A549 treated with RU486 at 1 μM for 4 hours (cell line): ENCODE measurements at places on chromosomes 11 and 22. TPM values are rescaled to one million over a fixed set of nuclear protein-coding genes. Genes with fewer than 3 reads are reported as not detected.

TMEM151A gene
- 1.6 to 4.3 TPM (median 3.9 TPM) in 5 replicates for total RNA-seq

MS4A12 gene
- total RNA-seq = not detected in 5 replicates

ZW10 gene
- total RNA-seq = 9.3 to 13.5 TPM (median 13.3 TPM) in 5 replicates

FAM111B gene
- total RNA-seq = 3.6 to 9.5 TPM (median 7.7 TPM) in 5 replicates

PKP3 gene
- total RNA-seq = 26.4 to 39.8 TPM (median 36.5 TPM) in 5 replicates

MPPED1 gene
- total RNA-seq = not detected in 5 replicates

ACR gene
- total RNA-seq = 0.25 TPM in 1 of 5 replicates, not detected in the others

CD6 gene
- 0.08 to 0.18 TPM (median 0.13 TPM) in 3 of 5 replicates, not detected in the others for total RNA-seq

ANKK1 gene
- 0.03 to 0.07 TPM in 2 of 5 replicates, not detected in the others for total RNA-seq

CD44 gene
- total RNA-seq = 656 to 874 TPM (median 717 TPM) in 5 replicates

GLYATL2 gene
- total RNA-seq = not detected in 5 replicates

MMP12 gene
- 0.08 TPM in 1 of 5 replicates, not detected in the others for total RNA-seq

PICALM gene
- 78.7 to 120 TPM (median 94.1 TPM) in 5 replicates for total RNA-seq

OR51B2 gene
- total RNA-seq = not detected in 5 replicates

OR4D5 gene
- total RNA-seq = not detected in 5 replicates

ARHGEF17 gene
- total RNA-seq = 8.5 to 14.0 TPM (median 10.4 TPM) in 5 replicates

P2RX3 gene
- 0.13 to 0.24 TPM (median 0.16 TPM) in 5 replicates for total RNA-seq

OR6Q1 gene
- total RNA-seq = not detected in 5 replicates

ACAT1 gene
- total RNA-seq = 64.3 to 90.2 TPM (median 67.6 TPM) in 5 replicates

ARHGAP20 gene
- total RNA-seq = 0.02 TPM in 1 of 5 replicates, not detected in the others

IL18 gene
- total RNA-seq = 62.5 to 98.1 TPM (median 93.9 TPM) in 5 replicates

FAM181B gene
- 0.07 to 0.11 TPM (median 0.08 TPM) in 3 of 5 replicates, not detected in the others for total RNA-seq

UCP3 gene
- 1.1 to 2.0 TPM (median 1.3 TPM) in 5 replicates for total RNA-seq

ART5 gene
- 0.17 to 0.32 TPM (median 0.29 TPM) in 5 replicates for total RNA-seq

KCNQ1OT1 gene
- total RNA-seq = 0.01 to 0.06 TPM (median 0.04 TPM) in 5 replicates

CADM1 gene
- total RNA-seq = 21.2 to 24.5 TPM (median 22.0 TPM) in 5 replicates

MRGPRE gene
- 0.17 to 0.18 TPM in 2 of 5 replicates, not detected in the others for total RNA-seq

CNIH2 gene
- 1.4 to 3.7 TPM (median 2.9 TPM) in 5 replicates for total RNA-seq

OR51B5 gene
- total RNA-seq = 0.07 to 0.09 TPM in 2 of 5 replicates, not detected in the others

CD3D gene
- 0.64 TPM in 1 of 5 replicates, not detected in the others for total RNA-seq

CBLIF gene
- total RNA-seq = not detected in 5 replicates

MUC2 gene
- total RNA-seq = 0.05 to 0.93 TPM (median 0.15 TPM) in 5 replicates

ZNF214 gene
- total RNA-seq = 0.76 to 1.7 TPM (median 1.2 TPM) in 5 replicates

NCR3LG1 gene
- total RNA-seq = 1.5 to 3.5 TPM (median 2.6 TPM) in 5 replicates

MS4A3 gene
- total RNA-seq = not detected in 5 replicates

BLID gene
- total RNA-seq = not detected in 5 replicates

DUSP8 gene
- 1.3 to 2.5 TPM (median 1.7 TPM) in 5 replicates for total RNA-seq

BTG4 gene
- total RNA-seq = 0.09 to 0.14 TPM (median 0.12 TPM) in 3 of 5 replicates, not detected in the others

TEX54 gene
- total RNA-seq = not detected in 5 replicates

TENM4 gene
- total RNA-seq = 0.01 to 0.19 TPM (median 0.14 TPM) in 3 of 5 replicates, not detected in the others
